ENCODE measurements at places on chromosomes 2 and 18.

DNA sequence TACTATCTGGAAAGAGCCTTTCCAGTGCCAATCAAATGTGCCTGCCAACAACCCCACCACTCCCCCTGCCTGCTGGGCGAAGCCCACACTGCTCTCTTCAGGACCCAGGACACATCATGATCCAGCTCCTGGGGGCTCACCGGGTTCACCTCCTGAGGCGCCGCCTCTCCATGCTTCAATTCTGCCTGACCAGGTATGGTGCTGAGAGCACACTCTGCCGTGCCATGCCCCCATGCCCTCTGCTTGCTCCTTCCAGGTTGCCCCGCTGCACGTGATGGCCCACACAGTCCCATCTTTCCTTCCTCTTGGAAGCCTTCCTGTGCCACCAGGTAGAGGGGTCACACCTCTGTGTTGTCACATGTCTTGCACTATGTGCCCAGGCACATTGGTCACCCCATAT, 47.5 kb downstream of the ASB18 start:
- no peak for DNase-seq

DNA sequence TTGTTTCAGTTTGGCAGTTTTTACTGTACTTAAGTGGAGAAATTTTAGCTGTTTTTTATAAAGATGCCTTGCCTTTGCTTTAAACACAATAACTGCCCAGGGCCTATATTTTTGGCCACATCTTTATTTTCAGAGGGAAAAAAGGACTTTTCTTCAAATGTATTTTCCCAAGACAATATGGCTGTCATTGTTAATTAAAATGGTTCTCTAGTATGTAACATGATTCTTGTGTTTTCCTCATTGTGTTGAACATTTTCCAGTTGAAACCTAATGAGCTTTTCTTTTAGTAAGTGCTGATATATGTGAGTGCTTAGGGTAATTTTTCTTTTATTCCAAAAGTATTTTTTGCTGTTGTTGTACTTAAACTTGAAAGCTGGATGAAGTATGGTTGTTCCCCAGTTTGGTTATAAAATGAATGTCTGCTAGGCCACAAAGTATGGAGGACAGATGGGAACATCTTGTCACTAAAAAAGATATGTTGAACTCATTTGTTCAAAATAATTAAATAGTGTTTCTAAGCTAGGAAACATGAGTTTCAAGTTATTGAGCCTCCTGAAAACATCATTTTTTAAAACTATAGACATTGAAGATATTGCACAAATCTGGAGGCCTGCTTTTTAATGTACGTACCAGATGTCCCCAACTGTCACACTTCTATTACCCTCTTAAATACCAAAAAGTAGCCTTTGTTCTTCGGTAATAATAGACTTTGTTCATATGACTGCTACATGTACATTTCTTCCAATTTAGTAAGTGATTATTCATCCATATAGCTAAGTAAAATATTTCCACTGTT, 147.5 kb upstream of the DAPL1 start:
- DNase-seq: no peak

- DNase-seq: no peak
Measured at GRCh38 chr2:25400576-25401216, 59.0 kb upstream of the DNMT3A start.

- peak; percentile 60 for DNase-seq
Measured at GRCh38 chr2:178306352-178307073, 112.2 kb downstream of the OSBPL6 start.

DNA sequence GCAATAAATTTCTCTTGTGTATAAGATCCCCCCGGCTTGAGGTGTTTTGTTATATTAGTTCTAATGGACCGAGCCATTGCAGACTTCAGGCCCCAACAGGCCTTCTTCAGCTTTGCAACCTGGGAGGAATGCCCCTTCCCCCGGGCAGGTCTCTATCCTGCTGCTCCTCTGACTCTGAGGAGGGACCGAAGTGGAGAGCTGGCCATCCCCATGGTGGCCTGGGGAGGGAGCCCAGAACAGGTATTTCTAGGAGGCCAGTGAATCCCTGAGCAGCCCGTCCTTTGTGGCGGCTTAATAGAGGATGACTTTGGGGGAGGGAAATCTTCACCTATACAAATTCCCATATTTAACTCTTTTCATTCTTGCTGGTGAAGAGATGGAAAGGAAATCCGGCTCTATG, 715.8 kb upstream of the SOX11 start:
- no peak for DNase-seq

- DNase-seq: no peak
Measured at GRCh38 chr2:179031731-179032408, 18.1 kb downstream of the CCDC141 start.

DNA sequence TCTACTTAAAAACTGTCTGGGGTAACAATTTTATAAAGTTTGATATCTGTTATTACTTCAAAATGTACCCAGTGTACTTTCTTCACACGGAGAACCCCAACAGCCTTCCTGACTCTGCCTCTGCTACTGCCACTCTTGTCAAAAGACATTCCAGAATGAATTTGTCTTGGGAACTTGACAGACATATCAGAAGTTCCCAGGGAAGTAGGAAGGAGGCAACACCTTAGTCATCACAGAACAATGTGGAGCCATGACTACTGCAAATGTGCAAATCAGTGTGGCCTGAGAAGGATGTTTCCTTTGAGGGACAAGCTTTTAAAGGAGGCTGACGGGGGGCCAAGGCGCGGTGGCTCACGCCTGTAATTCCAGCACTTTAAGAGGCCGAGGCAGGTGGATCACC, 133.8 kb upstream of the RNF152 start:
- DNase-seq: no peak

- DNase-seq: no peak
Measured at GRCh38 chr2:29242621-29243375, 127.6 kb downstream of the CLIP4 start.

Data from nephron progenitor cell (in vitro differentiated cells).